ENCODE measurements at places on chromosomes 6 and 20. TPM values are rescaled to one million over a fixed set of nuclear protein-coding genes. Genes with fewer than 3 reads are reported as not detected.

DNA sequence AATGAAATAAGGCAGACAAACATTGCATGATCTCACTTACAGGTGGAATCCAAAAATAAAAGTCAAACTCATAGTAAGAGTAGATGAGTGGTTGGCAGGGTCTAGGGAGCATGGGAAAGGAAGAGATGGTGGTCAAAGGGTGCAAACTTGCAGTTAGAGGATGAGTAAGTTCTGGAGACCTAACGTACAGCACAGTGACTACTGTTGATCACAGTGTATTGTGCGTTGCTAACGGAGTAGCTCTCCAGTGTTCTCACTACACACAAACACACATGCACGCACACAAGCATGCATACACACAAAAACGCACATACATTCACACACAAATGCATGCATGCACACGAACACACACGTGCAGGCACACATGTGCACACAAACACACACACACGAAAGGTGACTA is 54.9 kb downstream of the LY86 start:
- no peaks in the 10 kb centered on the region for H3K4me1 ChIP-seq
- no peaks in the 10 kb centered on the region for H3K36me3 ChIP-seq
- no peak overlapping the region for H3K27ac ChIP-seq
- H3K4me3 ChIP-seq = no peak overlapping the region

The DNMT3B gene
- 0.32 TPM for polyA plus RNA-seq

DNA sequence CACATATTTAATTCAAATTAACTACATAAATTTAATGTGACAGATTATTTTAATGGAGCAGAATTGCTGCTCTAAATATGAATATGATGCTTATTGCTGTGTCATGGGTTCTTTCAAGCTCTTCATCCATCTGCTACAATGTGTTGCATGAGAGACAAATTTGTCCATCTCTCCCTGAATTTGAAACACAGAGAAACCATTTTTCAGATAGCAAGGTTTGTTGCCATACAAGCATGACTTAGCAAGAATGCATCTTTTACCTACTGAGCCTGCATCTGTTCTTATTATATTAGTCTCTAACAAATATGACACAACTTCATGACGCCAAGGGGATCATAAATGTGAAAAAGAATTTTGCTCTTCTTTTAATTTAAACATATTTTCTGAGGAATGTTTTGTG is 8.0 kb upstream of the UTRN start:
- H3K4me1 ChIP-seq = no peaks in the 10 kb centered on the region
- H3K27me3 ChIP-seq = no peaks in the 10 kb centered on the region
- DNase-seq = no peak
- no peaks in the 10 kb centered on the region for H3K36me3 ChIP-seq

- H3K27ac ChIP-seq = no peak overlapping the region
- H3K4me3 ChIP-seq = no peak overlapping the region
- H3K4me1 ChIP-seq = no peaks in the 10 kb centered on the region
- H3K36me3 ChIP-seq = no peaks in the 10 kb centered on the region
- peaks cover 6% of the 10 kb centered on the region for H3K27me3 ChIP-seq
These were observed 25.2 kb upstream of the SRSF6 start for GRCh38 chr20:43432498-43432897.

GRCh38 chr6:135488023-135488422 is 9.5 kb downstream of the AHI1 start:
- no peaks in the 10 kb centered on the region for H3K4me1 ChIP-seq
- H3K27me3 ChIP-seq = no peaks in the 10 kb centered on the region
- no peak overlapping the region for H3K27ac ChIP-seq
- no peak for DNase-seq
- peaks cover 48% of the 10 kb centered on the region for H3K36me3 ChIP-seq
- no peak overlapping the region for H3K4me3 ChIP-seq
